ENCODE measurements at places on chromosomes 13 and 19.

- no peak for DNase-seq
Observed at GRCh38 chr19:45765702-45766295, 3.3 kb downstream of the SIX5 start.

DNA sequence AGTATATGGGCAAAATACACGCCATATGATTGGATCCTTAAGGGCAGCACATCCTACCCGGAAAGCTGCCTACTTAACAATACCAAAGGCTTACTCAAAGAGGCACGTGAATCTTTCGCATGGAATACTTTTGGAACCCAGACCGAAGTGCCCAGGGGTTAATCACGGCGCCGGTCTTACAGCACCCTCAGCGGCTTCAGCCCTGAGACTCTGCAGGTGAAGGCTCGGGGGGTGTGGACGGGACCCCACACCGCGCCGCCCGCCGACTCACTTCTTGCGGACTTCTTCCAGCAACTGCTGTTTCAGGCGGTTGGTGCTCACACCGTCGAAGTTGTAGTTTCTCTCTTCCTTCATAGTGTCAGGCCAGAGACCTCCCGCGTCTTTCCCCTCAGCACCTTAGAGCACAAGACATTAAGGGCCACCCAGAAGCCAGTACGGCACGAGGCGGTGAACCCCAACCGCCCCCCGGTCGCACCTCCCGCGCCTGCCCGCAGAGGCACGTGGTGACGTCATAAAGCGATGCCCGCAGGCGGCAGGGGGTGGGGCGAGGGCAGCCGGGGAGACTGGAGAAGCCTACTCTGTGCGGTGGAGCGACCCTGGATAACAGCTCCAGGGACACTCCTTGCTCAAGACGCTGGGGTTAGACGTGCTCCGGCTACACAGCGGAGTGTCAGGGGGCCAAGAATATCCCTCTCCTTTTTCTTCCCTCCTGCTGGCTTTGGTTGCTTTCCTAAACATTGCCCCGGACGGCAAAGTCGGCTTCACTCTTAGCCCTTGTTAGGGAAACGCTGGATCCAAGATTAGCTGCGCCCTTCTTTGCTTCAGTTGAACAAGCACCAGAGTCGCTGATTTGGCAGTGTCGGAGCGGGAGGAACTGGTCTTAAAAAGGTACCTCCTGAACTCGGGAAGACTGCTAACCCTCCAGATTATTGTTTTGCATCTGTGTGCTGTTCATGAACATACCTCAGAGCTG, at the start of gene CCDC169:
TSS of gene CCDC169 (minus strand) at position 449 of the 973 bp plus-strand sequence. CDS start at position 354, 95 bp downstream.
- peak; percentile 60 for DNase-seq

GRCh38 chr13:99331881-99332293, 24.7 kb upstream of the GPR183 start:
- no peak for DNase-seq

GRCh38 chr19:38375748-38376147, 1.4 kb downstream of the PSMD8 start:
- DNase-seq, result no peak

- DNase-seq, result no peak
Observed at GRCh38 chr19:38727868-38728660, 16.2 kb downstream of the CAPN12 start.

- no peak for DNase-seq
Observed at GRCh38 chr13:43289470-43290255, 266.3 kb downstream of the DNAJC15 start.

DNA sequence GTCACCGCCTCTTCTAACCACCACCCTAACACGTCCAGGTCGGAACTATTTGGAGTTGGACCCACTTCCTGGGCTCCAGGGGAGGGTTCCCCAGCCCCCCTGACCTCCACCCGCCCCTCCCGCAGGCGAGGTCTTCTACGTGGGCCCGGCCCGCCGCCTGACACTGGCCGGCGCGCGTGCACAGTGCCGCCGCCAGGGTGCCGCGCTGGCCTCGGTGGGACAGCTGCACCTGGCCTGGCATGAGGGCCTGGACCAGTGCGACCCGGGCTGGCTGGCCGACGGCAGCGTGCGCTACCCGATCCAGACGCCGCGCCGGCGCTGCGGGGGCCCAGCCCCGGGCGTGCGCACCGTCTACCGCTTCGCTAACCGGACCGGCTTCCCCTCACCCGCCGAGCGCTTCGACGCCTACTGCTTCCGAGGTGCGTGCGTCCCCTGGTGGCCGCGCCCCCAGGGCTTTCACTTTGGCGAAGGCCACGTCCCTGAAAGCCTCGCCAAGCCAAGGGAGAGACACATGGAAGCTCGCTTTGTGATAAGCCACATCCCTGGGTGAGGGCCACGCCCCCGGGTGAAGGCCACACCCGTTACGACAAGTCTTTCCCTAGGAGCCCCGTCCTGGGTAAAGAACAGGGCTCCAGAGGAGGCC, 13.2 kb downstream of the NCAN start:
- peak; percentile 70 for DNase-seq

GRCh38 chr13:87954091-87954490, 282.9 kb downstream of the SLITRK5 start:
- no peak for DNase-seq

GRCh38 chr13:20566468-20566897, 474 bp upstream of the IFT88 start:
- DNase-seq, result peak; percentile 60

DNA sequence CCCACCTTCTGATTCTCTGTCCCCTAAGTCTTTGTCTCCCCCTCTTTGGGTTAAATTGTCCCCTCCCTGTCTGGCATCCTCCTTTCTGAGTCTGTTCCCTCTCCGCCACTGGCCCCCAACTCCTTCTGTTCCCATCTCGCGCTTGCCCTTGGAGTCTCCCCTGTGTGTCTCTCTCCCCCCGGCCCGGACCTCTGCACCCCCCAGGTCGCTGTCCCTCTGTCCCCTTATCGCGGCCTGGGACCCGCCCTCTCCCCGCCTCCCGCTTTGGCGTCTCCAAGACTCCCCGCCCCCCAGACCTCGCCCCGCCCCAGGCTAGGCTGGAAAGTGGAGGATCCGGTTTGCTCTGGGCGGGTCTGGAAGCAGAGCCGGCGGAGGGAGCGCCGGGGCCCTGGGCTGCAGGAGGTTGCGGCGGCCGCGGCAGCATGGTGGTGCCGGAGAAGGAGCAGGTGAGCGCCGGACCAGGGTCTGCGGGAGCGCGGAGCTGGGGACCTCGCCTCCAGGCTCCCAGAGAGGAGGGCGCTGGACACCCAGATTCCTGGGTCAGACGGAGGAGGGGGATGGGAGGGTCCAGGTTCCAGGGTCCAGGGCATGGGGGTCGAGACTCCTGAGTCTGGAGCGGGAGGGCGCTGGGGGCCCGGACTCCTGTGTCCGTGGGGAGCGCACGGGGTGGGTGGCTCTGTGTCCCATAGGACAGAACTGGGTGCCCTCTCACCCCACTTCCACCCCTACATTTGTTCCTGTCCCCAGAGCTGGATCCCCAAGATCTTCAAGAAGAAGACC, at the start of gene TRPM4:
TSS of gene TRPM4 (plus strand) at position 348 of the 780 bp plus-strand sequence. CDS start at position 423, 75 bp downstream.
- no peak for DNase-seq

DNA sequence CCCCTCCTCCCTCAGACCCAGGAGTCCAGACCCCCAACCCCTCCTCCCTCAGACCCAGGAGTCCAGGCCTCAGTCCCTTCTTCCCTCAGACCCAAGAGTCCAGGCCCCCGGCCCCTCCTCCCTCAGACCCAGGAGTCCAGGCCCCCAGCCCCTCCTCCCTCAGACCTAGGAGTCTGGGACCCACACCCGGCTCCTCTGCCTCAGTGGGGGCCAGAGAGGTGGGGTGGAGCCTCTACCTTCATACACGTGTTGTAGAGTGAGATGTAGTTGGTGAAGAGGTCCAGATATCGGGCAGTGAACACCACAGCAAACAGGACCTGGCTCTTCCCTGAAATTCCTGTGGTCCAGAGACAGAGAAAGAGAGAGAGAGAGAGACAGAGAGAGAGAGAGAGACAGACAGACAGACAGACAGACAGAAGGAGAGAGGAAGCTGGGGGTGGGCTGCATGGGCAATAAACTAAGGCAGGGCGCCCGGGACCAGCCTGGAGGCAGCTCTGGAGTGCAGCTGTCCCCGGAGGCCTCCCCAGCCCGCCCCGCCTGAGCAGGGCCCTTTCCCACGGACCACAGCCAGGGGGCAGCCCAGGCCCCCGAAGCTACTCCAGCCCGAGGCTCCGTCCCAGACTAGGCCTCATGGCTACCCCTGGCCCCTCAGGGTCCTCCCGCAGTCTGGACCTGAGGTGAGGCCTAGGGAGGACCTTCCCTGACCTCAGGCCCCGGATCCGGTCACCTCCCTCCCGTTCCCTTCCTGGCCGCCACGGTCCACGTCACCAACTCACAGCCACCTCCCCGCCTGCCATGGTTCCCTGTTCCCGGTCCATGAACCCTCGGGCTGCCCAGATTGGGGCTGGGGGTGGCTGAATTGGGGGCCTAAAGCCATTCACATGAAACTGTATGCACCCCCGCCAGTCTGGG, 907 bp downstream of the KDELR1 start:
- DNase-seq, result peak; percentile 42

- DNase-seq, result no peak
Observed at GRCh38 chr13:46507981-46508380, 45.0 kb upstream of the LRCH1 start.
